ENCODE measurements at places on chromosomes 2 and 18. TPM values are rescaled to one million over a fixed set of nuclear protein-coding genes. Genes with fewer than 3 reads are reported as not detected.

Gene NT5DC4
- not detected for total RNA-seq

Gene CASP8
- 161 TPM for total RNA-seq

Gene ACTG2
- total RNA-seq = 0.52 TPM

Gene MAL
- not detected for total RNA-seq

Gene PLGLB2
- total RNA-seq = 1.8 TPM

GRCh38 chr2:19643117-19643518, 258.7 kb downstream of the TTC32 start:
- DNase-seq = no peak

DNA sequence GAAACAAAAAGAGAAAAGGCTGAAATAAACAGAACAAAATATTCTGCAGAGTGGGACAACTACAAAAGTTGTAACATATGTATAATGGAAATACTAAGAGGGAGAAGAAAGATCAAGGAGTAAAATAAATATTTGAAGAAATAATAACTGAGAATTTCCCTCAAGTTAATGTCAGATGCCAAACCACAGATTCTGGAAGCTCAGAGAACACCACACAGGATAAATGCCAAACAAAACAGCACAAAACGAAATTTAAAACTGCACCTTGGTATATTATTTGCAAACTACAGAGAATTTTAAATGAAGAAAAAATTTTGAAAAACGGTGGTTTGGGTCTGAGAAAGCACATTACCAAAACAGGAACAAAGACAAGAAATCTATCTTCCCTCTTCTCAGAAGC, 1588.9 kb upstream of the TMEFF2 start:
- DNase-seq = no peak

- DNase-seq = no peak
Observed at GRCh38 chr2:36659872-36660312, 36.6 kb upstream of the VIT start.

DNA sequence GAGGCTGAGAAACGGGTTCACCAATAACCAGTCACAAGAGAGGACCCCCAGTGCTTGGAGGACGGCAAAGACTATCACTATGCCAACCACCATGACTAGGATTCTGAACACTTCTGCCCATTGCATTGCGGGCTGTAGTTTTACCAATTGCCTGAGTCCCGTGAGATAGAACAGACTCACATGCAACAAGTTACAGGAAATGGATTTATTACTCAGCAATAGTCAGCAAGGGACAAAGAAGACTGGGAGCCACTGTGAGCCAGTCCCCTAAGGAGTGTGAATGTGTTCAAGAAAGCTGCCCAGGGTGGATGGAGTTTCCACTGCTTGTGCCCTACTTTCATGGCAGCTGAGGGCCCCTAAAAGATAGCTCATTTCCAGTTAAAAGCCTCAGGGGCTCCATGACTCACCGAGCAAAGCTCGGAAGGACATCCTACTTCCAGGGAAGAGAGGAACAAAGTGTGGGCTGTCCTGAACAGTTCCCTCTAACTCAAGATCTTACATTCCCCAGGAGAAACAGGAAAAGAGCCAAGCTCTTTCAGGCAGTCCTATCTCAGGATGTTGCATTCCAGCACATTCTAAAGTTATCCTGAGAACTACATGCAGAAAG, 54.4 kb downstream of the SLC4A3 start:
- DNase-seq = no peak

DNA sequence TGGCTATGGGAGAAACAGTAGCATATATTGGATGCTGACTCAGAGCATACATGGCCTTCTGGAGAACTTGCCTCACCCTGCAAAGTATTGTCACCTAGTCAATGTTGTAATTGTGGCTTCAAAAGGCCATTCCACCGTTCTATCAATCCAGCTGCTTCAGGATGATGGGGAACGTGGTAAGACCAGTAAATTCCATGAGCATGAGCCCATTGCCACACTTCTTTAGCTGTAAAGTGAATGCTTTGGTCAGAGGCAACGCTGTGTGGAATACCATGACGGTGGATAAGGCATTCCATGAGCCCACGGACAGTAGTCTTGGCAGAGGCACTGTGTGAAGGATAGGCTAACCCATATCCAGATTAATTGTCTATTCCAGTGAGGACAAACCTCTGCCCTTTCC, 1300.1 kb upstream of the ACVR2A start:
- no peak for DNase-seq

DNA sequence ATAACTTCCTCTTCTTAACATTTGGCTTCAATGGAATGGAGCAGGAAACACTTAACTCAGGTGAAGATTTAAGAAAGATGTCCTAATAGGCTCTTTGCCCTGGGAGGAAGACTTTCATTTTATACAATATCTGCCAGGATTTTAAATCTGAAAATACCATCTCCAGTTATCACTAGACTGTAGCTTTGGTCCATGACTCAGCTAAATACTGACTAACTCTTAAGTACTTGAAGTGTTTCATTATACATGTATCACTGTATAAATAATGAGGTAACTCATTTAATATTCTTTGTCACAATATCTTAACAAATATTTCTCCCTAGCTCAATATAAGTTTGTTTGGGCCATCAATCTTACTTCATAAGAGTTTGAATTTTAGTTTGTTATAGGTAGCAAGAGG, 34.7 kb downstream of the RBKS start:
- DNase-seq = no peak

GRCh38 chr2:202717598-202718310, 83.0 kb downstream of the FAM117B start:
- no peak for DNase-seq

GRCh38 chr2:12326449-12327190, 390.1 kb upstream of the TRIB2 start:
- peak; percentile 34 for DNase-seq

DNA sequence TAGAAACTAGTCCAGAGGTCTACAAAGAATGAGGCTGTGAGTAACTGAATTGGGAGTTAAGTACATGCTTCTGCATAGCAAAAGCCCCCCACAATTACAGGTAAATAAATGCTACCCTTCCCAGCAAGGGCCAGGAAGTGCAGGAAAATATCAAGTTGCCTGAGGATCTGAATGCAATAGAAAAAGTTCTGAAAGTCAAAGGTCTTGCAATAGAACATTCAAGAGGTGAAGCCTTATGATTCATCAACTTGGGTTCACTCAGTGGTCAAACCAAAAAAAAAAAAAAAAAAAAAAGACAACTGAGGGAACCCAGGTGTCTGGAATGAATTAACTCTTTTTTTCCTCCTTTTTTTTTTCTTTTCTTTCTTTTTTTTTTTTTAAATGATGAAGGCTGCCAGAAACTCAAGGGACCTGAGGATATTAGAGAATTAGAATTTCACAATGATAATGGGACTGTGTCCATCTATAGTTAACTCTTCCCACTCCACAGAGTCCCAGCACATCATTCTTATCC, 42.9 kb upstream of the RFX8 start:
- DNase-seq = no peak

- DNase-seq = no peak
Observed at GRCh38 chr2:46420945-46421344, 58.4 kb upstream of the TMEM247 start.

DNA sequence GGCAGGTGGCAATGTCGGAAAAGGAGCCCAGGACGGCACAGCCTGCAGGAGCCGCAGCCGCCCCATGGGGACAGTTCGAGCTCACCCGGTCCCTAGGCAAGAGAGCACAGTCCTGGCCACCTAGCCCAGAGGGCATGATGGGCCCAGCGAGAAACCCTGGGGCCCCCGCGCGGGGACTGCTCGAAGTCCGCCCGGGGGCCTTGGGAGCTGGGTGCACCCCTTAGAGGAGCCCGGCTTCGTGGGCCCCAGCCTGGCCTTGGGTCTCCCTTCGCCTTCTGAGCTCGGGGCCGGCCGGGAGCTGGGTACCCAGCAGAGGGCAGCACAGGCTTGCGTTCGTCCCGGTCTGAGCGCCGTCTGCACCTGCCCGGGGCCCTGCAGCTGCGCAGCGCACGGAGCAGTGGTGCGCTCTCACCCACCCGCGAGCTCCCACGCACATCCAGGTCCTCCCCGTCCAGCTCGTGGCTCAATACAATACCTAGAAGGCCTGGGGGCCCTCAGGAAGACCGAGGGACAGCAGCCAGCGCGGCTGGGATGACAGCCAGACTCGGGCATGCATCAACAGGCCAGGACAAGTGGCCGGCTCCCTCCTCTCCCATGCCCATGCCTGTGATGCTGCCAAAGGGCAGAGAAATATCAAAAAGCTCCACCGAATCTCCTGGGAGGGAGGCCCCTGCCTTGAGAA, 96.2 kb upstream of the ZNF532 start:
- peak; percentile 79 for DNase-seq

DNA sequence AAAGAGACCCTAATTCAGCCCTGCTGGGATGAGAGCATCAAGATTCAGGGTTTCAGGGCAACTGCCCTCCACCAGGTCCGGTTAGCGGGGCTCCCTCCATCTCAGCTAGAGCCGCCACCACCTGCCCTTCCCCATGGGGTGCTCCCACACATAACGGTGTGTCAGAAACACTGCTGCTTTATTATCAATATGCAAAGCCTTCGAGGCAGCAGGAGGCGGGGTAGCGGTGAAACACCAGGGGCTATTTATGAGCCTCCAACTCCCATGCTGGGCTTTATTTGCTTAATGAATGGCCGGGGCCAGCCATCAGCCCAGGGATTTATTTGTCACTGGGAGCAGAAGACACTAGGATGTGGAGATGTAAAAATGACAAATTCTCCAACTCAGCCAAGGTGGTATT, 109.8 kb downstream of the GALNT14 start:
- DNase-seq = no peak

- no peak for DNase-seq
Observed at GRCh38 chr2:100986157-100986556, 15.9 kb upstream of the RPL31 start.

GRCh38 chr2:227370791-227371312, 8.3 kb downstream of the TM4SF20 start:
- peak; percentile 74 for DNase-seq

- DNase-seq = no peak
Observed at GRCh38 chr2:238422285-238422684, 4.4 kb upstream of the ASB1 start.

- no peak for DNase-seq
Observed at GRCh38 chr2:74984947-74985637, 26.6 kb downstream of the POLE4 start.

GRCh38 chr2:74935975-74936391, 22.5 kb upstream of the POLE4 start:
- no peak for DNase-seq
